ENCODE measurements at places on chromosomes 5 and 9.
A peak's percentile ranks its signal among the peaks of the same experiment; 100 is the strongest.

DNA sequence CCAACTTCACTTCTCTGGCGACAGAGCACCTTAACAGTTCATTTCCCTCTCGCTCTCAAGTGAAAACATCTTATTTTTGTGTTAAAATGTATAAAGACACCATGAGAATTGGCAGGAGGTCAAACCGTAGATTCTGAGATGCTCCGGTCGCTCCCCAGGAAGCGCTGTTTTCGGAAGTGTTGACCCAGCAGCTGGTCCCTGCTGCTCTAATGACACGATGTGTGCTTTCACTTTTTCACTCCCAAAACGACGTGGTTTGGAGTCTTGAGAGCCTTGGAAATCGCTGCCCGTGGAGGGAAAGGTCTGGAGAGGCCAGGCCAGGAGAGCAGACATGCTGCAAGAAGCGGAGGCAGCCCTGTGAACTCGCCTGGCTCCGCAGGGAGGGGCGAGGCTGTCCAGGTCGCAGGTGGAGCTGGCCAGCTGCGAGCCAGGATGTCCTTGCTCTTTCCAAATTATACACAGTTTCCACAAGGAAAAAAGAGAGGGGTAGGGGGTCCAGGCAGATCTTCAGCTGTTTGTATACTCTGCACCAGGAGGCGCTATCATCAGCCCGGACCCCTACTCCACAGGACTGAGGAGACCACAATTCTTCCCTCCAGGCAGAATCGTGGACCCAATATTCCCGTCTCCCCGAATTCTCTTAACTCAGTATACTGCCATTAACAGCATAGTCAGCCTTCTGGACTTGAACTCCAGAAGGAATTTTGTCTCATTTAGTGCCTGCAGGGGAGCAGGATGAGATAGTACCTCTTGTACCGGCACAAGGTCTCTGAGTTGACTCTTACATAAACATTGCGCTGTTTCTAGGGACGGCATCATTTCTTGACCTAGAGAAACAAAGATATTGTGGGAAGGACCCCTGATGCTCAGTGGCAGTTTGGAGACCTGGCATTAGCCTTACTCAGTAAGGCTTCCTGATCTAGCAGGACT is 248.6 kb upstream of the ANKRD55 start:
- DNase-seq: no peak

DNA sequence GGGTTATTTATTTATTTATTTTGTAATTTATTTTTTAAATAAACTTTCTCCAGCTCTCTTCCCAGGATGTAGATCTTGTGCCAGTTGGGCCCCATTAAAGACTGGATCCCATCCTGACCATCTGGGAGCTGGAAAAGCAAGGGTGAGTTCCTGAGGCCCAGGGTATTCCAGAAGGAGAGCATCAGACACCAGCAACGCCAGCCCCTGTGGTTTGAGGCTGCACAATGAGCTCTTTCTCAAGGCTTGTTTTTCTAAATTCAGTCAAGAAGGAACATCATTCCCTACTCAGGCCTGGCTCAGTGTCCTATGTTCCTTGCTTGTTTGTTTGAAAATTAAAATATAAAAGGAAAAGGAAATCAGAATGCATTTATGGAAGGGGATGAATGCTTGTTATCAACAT is 313.3 kb downstream of the EBF1 start:
- no peak for DNase-seq

DNA sequence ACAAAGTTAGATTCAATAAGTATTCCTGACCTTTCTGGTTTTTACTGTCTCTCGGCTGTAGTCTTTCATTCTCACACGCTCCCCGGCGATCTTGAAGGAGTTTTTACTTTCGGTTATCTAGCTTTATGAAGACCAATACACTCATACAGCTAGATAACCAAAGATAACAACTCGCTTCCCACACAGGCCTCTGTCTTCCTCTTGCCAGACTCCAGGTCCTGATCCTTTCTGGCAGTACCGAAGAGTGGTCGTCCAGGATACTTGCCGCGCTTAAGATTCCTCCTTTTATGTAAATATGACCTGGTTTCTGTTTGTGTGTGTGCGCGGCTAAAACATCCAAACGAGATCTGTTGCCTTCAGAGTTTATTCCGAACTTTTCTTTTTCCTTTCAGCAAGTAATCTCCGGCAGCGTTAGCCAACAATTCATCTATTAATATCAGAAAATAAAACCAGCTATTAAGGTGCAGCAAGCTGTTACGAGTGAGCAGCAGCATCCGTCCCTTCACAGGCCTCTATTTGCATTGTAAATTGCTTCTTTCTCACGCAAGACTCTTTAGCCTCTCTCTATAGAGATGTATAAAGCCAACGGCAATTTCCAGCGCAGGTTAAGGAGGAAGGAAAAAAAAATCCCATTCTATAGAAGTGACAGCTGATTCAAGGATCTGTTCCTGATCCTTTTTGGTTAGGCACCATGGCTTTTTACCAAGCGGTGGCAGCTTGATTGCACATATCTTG is 216.1 kb downstream of the MEF2C start:
- no peak for DNase-seq

DNA sequence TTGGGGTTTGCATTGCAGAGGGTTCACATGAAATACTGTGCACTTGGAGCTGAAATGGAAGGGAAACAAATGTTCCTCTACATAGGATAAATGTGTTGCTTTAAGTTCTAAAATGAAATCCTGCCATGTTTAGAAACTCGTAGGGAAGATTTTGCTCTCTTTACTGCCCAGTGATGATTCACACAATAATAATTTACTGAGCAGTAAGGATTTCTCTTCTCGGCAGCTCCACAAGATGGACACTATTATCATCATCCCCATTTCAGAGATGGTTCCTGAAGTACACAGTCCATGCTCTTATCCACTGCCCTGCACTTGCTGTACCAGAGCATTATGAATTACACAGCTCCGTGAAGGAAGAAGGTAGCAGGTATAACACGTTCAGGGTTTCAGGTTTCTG is 4.1 kb downstream of the HACD4 start:
- DNase-seq: no peak

GRCh38 chr5:38837932-38838331 is 7.9 kb upstream of the OSMR start:
- DNase-seq: no peak

DNA sequence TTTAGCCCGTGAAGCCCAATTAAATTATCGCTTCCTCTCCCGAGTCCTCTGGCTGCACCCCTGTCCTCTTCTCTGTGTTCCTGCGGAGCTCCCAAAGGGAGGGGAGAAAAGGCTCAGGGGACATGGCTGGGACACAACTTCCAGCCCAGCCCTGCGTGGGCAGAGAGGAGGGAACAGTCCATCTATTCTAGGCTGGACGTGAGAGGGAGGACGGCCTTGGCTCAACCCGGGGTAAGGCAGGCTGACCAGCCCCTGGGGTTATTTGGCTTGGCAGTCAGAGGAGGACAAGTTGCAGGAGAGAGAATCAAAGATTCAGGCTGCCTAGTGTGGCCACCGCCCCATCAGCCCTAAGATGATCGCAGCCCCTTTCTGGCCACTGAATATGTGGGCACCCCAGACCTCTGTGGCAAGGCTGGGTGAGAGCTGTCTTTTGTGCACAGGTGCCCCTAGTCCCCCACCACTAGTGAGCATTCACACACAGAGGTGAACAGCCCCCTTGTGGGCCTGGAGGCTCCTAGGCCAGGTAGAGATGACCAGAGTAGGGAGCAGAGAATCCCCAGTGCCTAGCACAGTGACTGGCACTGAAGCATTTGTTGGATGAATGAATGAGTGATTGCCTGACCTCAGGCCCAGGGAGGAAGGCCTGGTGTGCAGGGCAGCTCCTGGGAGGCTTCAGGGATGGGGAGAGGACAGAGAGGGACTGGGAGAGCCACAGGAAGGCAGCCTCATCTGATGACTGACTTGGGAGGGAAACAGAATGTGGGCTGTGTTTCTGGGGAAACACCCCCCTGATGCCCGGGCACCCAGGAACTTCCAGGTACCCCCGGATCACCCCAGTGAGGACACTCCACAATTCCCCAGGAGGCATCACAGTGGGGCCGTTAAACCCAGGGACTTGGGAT is 133.9 kb downstream of the C9orf50 start:
- DNase-seq: no peak

DNA sequence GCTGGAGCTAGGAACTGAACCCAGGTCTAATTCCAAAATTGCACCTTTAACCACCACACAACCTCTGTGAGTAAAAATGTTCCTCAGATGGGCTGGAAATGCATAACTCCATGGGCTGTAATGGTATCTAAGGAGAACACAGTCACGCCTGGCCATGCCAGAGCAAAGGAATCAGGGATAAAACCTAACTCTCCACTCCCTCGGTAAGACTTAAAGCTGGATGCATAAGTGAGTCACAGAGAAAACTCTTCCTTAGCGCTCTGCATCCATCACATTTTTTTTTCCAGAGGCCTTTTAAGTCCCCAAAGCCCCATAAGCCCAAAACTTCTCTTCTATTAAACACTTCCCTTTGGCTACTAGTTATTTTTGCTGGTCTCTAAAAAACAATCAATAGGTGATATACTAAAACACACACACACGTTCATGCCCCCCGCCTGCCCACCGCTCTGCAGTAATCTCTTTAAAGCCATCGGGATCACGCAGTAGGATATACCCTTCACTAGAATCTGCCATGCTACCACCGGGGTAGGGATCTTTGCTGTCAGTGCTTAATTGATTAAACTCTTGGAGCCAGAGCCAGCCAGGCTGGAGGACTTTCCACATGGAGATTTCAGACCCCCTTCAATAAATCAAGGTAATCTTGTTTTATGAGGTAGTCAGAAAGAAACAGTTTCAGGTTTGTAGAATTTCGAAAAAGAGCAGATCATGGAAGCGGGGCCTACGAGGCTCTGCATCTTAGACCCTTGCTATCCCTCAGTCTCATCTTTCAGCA is 212.9 kb downstream of the MAPKAP1 start:
- no peak for DNase-seq

DNA sequence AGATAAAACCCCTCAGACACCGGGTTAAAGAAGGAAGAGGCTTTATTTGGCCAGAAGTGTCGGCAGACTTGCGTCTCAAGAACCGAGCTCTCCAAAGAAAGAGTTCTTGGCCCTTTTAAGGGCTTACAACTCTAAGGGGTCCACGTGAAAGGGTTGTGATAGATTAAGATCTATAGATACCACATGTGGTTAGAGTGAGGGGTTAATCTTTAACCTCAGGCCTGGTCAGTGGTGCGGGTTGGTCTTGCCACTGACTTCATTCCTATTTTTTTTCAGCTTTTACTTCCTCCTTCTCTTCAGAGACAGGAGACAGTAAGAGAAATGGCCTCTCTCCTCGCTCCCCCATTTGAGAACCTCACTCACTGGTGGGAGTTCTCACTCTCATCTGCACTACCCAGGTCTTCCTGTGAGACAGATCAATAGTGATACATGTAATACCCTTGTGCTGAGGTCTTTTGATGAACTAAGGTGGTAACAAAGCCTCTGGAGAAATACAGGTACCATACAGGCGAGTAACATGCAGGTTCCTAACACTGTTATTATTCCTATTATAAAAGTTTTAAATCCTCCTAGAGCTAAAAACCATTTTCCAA is 52.4 kb upstream of the COX7C start:
- no peak for DNase-seq

DNA sequence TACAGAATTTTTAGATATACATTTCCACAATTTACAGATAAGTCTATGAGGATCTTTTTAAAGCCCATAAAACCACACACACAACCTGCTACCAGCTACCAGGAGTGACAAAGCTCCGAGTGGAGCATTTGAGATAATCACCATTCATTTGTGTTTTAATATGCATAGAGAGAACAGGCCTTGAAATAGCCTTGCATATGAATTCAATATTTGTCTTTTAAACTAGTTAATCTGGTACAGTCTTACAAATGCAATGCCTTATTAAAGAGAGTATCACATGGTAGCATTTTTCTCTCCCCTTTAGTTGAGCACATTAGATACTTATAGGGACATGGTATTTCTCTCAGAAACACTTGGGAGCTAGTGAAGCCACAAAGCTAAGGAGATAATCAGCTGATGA is 49.1 kb downstream of the SEMA5A start:
- DNase-seq: no peak

- DNase-seq: no peak
Measured at GRCh38 chr5:150209099-150209635, 19.3 kb downstream of the SLC6A7 start.

GRCh38 chr9:113611461-113612215 is 148.1 kb downstream of the RGS3 start:
- no peak for DNase-seq

DNA sequence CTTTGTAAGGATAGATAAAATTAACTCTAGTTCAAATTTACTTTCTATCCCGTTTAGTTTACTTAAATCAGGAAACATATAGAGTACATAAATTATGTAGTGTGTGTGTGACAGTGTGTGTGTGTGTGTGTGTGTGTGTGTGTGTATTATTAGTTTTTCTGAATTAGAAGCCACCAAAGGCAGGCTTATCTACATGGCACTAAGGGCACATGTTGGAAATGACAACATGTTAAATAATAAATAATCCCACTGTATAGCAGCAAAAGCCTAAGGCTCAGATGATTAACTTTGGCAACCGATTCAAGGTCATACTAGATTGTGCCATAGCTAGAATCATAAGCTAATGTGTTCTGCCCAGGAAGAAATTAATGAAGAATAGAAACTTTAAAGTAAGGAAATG is 54.6 kb downstream of the MEGF9 start:
- DNase-seq: no peak

- DNase-seq: no peak
Measured at GRCh38 chr5:11013793-11014192, 252.8 kb upstream of the DAP start.

DNA sequence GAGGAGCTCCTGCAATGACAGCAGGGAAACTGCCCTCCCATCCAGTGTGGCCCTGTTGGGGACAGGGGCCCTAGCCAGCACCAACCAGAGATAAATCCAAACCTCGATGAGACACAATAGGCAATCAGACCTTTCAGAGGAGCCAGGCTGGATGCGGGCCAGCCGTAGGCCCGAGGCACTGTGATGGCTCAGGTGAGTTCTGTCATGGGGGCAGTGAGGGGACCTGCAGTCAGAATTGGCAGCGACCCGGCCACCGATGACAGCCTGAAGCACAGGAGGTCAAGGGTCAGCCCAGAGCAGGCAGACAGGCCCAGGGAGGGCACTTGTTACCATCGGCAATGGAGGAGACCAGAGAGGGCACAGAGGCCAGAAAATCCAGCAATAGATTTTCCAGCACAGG is 90.8 kb downstream of the FRMD3 start:
- no peak for DNase-seq

DNA sequence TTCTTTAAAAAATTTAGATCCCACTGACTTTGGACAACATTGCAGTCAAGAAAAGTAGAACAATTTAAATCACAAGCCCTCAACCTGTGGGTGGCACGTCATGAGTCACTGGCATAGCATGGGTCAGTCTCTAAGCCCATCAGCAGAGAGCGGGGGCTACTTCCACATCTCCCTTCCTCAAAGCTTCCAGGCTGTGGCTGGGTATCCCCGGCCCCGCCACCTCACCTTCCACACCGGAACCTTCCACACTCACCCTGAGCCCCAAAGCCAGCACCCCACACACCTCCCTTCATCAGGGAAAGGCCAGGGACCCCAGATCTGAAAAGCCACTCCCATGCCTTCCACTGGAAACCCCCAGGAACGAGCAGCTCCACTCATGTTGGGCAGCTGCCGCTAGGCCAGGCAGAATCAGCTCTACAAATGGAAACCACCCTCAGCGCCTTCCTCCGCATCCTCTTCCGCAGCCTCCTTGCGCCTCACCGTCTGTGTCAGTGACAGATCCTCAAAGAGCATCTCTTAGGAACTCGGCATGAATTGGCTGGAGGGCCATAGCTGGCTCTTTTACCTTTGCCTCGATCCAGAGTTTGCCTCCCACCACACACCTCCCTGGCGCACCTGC is 156.5 kb downstream of the ERCC6L2 start:
- DNase-seq: no peak

- DNase-seq: no peak
Measured at GRCh38 chr5:849651-850301, 1.0 kb downstream of the ZDHHC11 start.

- DNase-seq: peak; percentile 30
Measured at GRCh38 chr5:80275347-80275746, 19.5 kb upstream of the SERINC5 start.
